ENCODE measurements at places on chromosomes 7 and 10. TPM values are rescaled to one million over a fixed set of nuclear protein-coding genes. Genes with fewer than 3 reads are reported as not detected.

Gene HOXA2
- 0.57 TPM for total RNA-seq

Gene NXPH1
- not detected for total RNA-seq

Gene LIPK
- not detected for total RNA-seq

Gene CDNF
- 4.4 TPM for total RNA-seq

Gene IL2RA
- 0.61 TPM for total RNA-seq

Gene CNPY4
- total RNA-seq = 9.5 TPM

Gene MRLN
- not detected for total RNA-seq

Gene CYP26C1
- not detected for total RNA-seq

Gene SMARCD3
- 96.6 TPM for total RNA-seq

Gene BICC1
- 3.6 TPM for total RNA-seq

DNA sequence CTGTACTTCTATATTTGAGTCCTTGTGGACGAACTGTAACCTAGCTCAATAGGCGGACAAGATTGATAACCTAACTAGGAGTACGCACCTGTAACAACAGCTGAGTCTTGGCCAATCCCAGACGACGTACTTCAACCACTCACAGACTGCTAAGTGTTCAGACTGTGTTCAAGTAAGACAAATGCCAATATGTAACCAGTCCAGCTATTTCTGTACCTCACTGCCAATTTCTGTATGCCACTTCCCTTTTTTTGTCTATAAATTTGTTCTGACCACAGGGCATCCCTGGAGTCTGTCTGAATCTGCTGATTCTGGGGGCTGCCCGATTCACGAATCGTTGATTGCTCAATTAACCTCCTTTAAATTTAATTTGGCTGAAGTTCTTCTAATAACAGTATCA is 32.2 kb downstream of the HACD1 start:
- DNase-seq = no peak
- no peaks in the 10 kb centered on the region for H3K27me3 ChIP-seq
- no peak overlapping the region for H3K27ac ChIP-seq
- no peaks in the 10 kb centered on the region for H3K36me3 ChIP-seq
- no peaks in the 10 kb centered on the region for H3K4me1 ChIP-seq
- no peak overlapping the region for H3K4me3 ChIP-seq

DNA sequence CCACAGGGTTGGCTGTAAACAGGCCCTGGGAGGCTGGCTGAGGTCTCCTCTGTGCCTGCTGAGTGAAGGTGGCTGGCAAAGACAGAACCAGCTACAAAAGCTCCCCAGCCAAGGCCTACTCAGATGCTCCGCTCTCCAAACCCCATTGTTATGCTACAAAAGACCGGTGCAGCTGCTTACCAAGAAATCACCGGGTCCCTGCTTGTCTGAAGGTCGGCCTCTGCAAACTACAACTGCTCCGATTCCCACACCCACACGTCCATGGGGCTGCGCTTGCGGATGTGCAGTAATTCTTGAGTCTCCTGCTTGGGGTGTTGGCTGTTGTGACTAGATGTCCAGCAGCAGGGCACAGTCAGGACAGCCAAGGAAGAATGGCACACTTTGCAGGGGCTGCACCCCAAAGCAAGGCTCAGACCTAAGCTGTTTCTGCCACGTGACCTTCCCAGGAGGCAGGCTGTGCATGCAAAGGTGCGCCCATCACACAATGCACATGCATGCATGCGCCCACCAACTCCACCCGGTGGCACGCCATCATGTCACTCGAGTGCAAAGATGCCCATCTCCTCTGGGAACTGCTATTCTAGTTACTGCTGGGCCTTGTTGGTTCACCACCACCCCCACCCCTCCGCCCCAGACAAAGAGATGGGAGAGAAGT is 97.8 kb downstream of the OAT start:
- H3K36me3 ChIP-seq = no peaks in the 10 kb centered on the region
- peaks cover 6% of the 10 kb centered on the region for H3K27me3 ChIP-seq
- H3K27ac ChIP-seq = no peak overlapping the region
- no peak for DNase-seq
- no peak overlapping the region for H3K4me3 ChIP-seq

DNA sequence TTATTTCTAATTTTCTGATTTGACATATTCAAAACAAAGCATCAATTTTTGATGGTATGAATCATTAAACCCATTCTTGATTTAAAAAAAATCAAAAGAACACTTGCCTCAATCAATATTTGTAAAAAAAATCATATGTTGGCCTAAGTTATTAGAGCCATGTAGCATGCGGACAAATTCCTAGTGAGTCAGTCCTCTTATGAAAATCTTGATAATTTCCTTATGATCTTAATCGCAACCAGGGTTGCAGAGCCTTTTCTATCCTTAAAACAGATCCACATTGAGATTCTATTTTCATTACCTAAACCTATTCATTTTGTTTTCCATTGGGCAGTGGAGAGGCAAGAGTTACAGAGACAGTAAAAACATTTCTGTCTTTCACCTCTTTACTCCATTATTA is 203.2 kb downstream of the ARL4A start:
- H3K27ac ChIP-seq = no peak overlapping the region
- H3K36me3 ChIP-seq = no peaks in the 10 kb centered on the region
- DNase-seq = no peak
- no peaks in the 10 kb centered on the region for H3K27me3 ChIP-seq
- H3K4me3 ChIP-seq = no peak overlapping the region

GRCh38 chr10:104139221-104139620 is 17.2 kb downstream of the SFR1 start:
- H3K36me3 ChIP-seq = no peaks in the 10 kb centered on the region
- no peak overlapping the region for H3K4me3 ChIP-seq
- no peak for DNase-seq
- no peaks in the 10 kb centered on the region for H3K27me3 ChIP-seq
- no peak overlapping the region for H3K27ac ChIP-seq

DNA sequence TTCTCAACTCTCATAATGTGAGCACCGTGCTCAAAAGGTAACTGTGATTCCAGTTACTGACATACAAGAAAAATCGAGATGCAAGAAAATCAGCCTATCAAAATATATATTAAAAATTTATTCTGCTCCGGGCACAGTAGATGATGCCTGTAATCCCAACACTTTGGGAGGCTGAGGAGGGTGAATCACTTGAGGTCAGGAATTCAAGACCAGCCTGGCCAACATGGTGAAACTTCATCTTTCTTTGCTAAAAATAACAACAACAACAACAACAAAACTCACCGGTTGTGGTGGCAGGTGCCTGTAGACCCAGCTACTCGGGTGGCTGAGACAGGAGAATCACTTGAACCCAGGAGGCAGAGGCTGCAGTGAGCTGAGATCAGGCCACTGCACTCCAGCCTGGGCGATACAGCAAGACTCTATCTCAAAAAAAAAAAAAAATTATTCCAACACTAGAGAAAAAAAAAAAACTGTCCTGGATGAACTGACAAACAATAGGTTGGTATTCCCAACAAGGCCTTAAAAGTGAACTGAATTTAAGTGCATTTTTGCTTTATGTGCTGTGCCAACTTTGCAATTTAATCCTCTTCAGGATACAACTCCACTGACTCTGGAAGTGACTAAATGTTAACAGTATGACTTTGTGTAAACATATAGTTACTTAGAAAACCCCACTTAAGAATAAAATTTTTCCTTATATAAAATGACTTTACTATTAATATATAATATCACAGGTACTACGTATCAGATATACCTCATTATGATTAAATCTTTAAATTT is 51.1 kb downstream of the JMJD1C start:
- DNase-seq = no peak
- H3K36me3 ChIP-seq = no peaks in the 10 kb centered on the region
- H3K27ac ChIP-seq = no peak overlapping the region
- peaks cover 52% of the 10 kb centered on the region for H3K4me1 ChIP-seq
- H3K27me3 ChIP-seq = no peaks in the 10 kb centered on the region

GRCh38 chr10:31101123-31101522 is 69.5 kb upstream of the ZNF438 start:
- no peak for DNase-seq
- H3K27me3 ChIP-seq = no peaks in the 10 kb centered on the region
- no peaks in the 10 kb centered on the region for H3K36me3 ChIP-seq
- no peak overlapping the region for H3K4me3 ChIP-seq
- H3K4me1 ChIP-seq = no peaks in the 10 kb centered on the region
- no peak overlapping the region for H3K27ac ChIP-seq

- no peak overlapping the region for H3K4me3 ChIP-seq
- no peaks in the 10 kb centered on the region for H3K36me3 ChIP-seq
- no peaks in the 10 kb centered on the region for H3K27me3 ChIP-seq
- DNase-seq = no peak
- no peaks in the 10 kb centered on the region for H3K4me1 ChIP-seq
- H3K27ac ChIP-seq = no peak overlapping the region
These were observed 129.6 kb downstream of the NPSR1 start for GRCh38 chr7:34787586-34787985.

DNA sequence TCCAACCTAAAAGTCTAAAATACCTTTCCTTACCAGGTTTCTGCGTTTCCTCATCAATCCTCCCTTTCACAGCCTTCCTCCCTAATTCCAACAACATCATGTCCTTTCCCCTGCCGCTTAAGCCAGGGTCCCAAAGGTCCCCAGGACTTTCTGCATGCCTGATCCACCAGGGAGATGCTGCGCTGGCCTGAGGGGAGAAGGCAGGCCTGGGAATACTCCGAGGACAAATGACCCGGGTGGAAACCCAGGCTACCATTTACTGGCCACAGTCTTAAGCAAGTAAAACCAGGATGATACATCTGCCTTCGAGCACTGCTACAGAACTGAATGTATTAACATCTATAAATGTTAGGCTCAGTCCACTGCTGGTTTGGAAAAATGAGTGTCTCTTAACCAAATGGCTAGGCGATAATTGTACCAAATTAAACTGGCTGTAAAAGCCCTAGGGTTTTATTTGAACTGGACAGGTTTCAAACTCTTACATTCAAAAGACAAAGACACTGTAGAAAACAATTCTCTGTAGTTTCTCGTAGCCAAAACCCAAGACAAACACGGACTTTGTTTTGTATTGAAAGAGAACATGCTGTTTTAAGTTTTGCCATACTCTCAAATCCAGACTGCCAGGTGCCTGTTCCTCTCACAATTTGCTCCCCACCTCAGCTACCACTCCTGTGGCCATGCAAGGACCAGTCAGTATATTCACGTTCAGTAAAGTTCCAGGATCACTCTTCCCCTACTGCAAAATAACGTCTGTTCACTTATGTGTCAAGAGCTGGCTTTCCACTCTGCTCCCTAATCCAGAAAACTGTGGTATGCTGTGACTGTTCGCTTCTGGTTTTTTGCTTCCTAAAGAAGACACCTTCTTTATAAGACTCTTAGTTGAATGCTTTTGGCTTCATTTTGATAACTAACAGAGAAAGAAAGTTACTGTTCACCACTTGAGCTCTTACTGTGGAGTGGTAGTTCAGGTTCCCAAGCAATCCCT is 145.7 kb downstream of the RNF216 start:
- H3K27me3 ChIP-seq = no peaks in the 10 kb centered on the region
- H3K4me3 ChIP-seq = no peak overlapping the region
- peaks cover 29% of the 10 kb centered on the region for H3K36me3 ChIP-seq
- no peak for DNase-seq
- peaks cover 64% of the 10 kb centered on the region for H3K4me1 ChIP-seq
- peak overlapping the region; percentile 43 for H3K27ac ChIP-seq

DNA sequence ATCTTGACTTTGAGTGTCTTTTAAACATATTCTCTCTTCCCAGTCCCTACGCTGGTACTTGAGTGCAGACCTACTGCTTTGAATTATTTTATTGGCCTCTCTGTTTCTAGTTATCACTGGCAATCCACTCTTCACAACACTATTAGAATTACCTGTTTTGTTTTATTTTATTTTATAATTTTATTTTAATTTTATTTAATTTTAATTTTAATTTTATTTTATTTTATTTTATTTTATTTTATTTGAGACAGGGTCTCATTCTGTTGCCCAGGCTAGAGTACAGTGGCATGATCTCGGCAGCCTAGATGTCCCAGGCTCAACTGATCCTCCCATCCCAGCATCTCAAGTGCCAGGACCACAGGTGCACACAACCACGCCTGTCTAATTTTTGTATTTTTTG is 6.8 kb downstream of the STK17A start:
- H3K4me3 ChIP-seq = no peak overlapping the region
- H3K27ac ChIP-seq = no peak overlapping the region
- DNase-seq = no peak
- H3K36me3 ChIP-seq = no peaks in the 10 kb centered on the region
- H3K4me1 ChIP-seq = peaks cover 16% of the 10 kb centered on the region

- DNase-seq = no peak
- no peak overlapping the region for H3K4me3 ChIP-seq
- H3K27me3 ChIP-seq = no peaks in the 10 kb centered on the region
These were observed 185.6 kb upstream of the LRGUK start for GRCh38 chr7:133941496-133941895.

DNA sequence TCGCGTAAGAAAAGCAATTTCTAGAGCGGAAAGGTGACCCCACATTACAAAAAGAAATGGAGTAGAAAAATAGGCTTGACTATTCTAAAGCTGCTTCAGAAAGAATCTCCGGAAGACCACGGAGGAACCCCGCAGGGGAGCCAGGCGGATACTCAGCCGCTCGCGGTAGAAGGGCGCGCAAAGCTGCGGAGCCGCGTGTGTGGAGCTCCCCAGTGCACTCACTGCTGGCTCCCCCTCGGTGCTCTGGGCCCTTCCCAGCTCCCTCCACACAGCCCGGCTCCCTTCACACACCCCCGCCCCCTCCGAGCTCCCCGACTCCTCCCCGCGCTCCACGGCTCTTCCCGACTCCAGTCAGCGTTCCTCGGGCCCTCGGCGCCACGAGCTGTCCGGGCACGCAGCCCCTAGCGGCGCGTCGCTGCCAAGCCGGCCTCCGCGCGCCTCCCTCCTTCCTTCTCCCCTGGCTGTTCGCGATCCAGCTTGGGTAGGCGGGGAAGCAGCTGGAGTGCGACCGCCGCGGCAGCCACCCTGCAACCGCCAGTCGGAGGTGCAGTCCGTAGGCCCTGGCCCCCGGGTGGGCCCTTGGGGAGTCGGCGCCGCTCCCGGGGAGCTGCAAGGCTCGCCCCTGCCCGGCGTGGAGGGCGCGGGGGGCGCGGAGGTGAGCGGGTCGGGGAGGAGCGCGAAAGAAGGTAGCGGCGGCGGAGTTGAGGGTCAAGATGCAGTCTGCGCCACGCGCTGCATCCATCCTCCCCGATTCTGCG is at the start of gene STEAP2:
Gene STEAP2, plus strand, starts transcription at position 350 of the 758 bp plus-strand sequence. CDS start 13,343 bp downstream, outside the sequence.
- no peaks in the 10 kb centered on the region for H3K36me3 ChIP-seq
- no peaks in the 10 kb centered on the region for H3K27me3 ChIP-seq
- no peaks in the 10 kb centered on the region for H3K4me1 ChIP-seq
- H3K27ac ChIP-seq = peak within 1 kb of the TSS; percentile 84

GRCh38 chr7:23256731-23257130 is 10.2 kb downstream of the GPNMB start:
- no peaks in the 10 kb centered on the region for H3K4me1 ChIP-seq
- no peaks in the 10 kb centered on the region for H3K27me3 ChIP-seq
- peaks cover 5% of the 10 kb centered on the region for H3K36me3 ChIP-seq

Data from heart left ventricle (tissue), 16 donors.